ENCODE measurements at places on chromosomes 13 and 19. TPM values are rescaled to one million over a fixed set of nuclear protein-coding genes. Genes with fewer than 3 reads are reported as not detected.

- H3K4me1 ChIP-seq, result no peaks in the 10 kb centered on the region
- no peak overlapping the region for H3K27ac ChIP-seq
- H3K27me3 ChIP-seq, result no peaks in the 10 kb centered on the region
These were observed 36.2 kb downstream of the RFX2 start for GRCh38 chr19:6073858-6074708.

- no peaks in the 10 kb centered on the region for H3K27me3 ChIP-seq
- peak; percentile 24 for DNase-seq
- H3K4me1 ChIP-seq, result no peaks in the 10 kb centered on the region
These were observed 1.1 kb downstream of the CNOT3 start for GRCh38 chr19:54138489-54139256.

DNA sequence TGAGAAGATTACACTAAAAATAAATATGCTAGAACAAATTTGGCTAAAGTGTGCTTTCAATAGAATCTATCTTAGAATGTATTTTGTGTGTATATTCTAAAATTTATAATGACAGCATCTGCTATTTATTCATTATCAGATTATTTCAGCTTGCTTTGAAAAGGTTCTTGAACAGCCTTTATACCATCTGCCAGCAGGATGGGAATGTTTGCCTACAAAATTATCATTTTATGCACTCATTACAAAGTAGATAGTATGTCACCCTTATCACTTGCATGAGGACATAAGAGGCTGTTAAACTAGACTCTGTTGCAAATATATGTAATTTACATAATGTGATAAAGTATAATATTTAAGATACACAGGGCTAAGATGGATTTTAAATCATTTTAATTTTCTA is 1286.9 kb upstream of the PCDH20 start:
- no peak for DNase-seq
- no peaks in the 10 kb centered on the region for H3K27me3 ChIP-seq
- no peak overlapping the region for H3K27ac ChIP-seq

- no peaks in the 10 kb centered on the region for H3K27me3 ChIP-seq
- H3K4me3 ChIP-seq, result no peak within 1 kb of the TSS
- no peaks in the 10 kb centered on the region for H3K36me3 ChIP-seq
- H3K27ac ChIP-seq, result no peak within 1 kb of the TSS
- DNase-seq, result no peak
These were observed at the start of gene AZU1 for GRCh38 chr19:827710-828321. TSS of gene AZU1 (plus strand) at chr19:827837. CDS start at chr19:827847, 10 bp downstream.

- no peaks in the 10 kb centered on the region for H3K36me3 ChIP-seq
- DNase-seq, result no peak
- no peaks in the 10 kb centered on the region for H3K27me3 ChIP-seq
- H3K4me1 ChIP-seq, result no peaks in the 10 kb centered on the region
These were observed 34.9 kb upstream of the METTL21C start for GRCh38 chr13:102729560-102730270.

DNA sequence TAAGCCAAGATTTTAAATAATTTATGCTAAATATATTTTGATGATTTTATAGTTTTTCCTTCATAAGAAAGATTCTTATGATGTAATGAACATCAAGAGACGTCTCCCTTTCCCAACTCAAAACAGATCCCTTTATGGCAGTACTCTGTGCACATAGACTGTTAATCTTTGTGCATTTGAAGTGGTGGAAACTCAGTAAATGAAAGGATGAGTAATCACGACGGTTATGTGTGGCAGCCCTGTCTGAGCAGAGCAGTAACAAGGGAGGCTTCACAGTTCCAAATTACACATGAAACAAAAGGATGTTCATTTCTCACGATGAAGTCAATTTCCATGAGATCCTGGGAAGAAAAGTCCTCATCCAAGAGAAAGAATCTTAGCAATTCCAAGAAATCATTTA is 498.1 kb downstream of the KLF5 start:
- no peaks in the 10 kb centered on the region for H3K27me3 ChIP-seq
- H3K36me3 ChIP-seq, result no peaks in the 10 kb centered on the region
- no peak overlapping the region for H3K4me3 ChIP-seq
- no peak overlapping the region for H3K27ac ChIP-seq
- no peak for DNase-seq
- no peaks in the 10 kb centered on the region for H3K4me1 ChIP-seq

FXYD5 gene
- total RNA-seq, result 84.5 TPM

DNA sequence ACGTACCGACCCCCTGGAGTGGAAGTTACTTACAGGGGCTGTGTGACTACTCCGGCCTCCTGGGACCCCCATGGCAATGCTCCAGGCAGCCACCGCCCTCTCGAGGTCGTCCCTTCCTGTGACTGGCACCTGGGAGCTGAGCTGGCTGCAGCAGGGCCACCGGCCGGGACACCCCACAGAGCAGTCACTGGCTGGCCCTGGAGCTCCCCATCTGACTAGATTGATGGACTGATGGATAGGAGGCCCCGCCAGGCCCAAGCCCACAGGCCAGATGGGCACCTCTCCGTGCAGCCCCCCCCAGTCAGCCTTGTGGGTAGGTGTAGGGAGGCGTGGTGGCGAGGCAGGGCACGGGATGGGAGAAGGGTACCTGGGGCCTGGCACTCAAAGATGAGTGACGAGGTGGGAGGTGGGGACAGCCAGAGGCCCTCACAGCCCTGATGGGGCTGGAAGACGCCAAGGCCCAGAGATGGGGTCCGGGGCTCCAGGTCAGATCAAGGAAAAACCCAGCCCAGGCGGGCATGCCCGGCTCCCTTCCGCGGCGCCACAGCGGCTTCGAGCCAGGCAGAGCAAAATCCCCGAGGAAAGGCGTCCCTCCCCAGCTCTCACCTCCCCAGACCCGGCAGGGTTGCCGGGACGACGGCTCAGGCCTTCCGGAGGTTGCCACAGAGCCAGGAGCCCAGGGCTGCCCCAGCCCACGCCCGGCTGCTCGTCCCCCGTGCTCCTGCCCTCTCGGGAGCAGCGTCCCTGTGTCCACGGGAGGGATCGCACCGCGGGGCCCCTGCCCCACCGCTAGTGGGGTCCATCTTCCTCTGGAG is 8.4 kb downstream of the SLC39A3 start:
- no peaks in the 10 kb centered on the region for H3K27me3 ChIP-seq
- no peak overlapping the region for H3K27ac ChIP-seq
- H3K4me3 ChIP-seq, result no peak overlapping the region
- DNase-seq, result no peak

DNA sequence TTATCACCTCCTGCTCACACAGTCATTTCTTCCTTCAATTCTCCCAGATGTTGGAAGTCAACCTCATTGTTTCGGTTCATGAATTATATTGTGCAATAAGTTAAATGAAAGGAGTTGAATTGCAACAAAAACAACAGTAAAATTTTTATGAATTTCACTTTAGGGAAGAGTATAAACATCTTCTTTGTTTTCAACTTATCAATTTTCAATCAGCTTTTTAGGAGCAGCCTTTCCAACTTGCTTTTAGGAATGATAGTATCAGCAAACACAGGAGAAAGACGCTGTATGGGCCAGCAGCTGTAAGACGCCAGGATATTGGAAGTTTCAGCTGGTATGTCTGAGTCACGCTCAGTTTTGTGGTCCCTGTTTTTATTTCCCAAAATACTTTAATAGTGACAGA is 132.5 kb upstream of the ARGLU1 start:
- H3K4me1 ChIP-seq, result no peaks in the 10 kb centered on the region
- no peak overlapping the region for H3K27ac ChIP-seq
- no peaks in the 10 kb centered on the region for H3K27me3 ChIP-seq
- no peak for DNase-seq
- no peaks in the 10 kb centered on the region for H3K36me3 ChIP-seq
- H3K4me3 ChIP-seq, result no peak overlapping the region

IZUMO2 gene
- not detected for total RNA-seq

HSPB6 gene
- 64.3 TPM for total RNA-seq

GRCh38 chr13:60753641-60754040 is 356.6 kb downstream of the TDRD3 start:
- DNase-seq, result no peak
- H3K27me3 ChIP-seq, result no peaks in the 10 kb centered on the region
- no peak overlapping the region for H3K27ac ChIP-seq
- H3K4me1 ChIP-seq, result no peaks in the 10 kb centered on the region
- no peaks in the 10 kb centered on the region for H3K36me3 ChIP-seq

- H3K27ac ChIP-seq, result no peak overlapping the region
- no peak for DNase-seq
- no peak overlapping the region for H3K4me3 ChIP-seq
- H3K4me1 ChIP-seq, result no peaks in the 10 kb centered on the region
- peaks cover 3% of the 10 kb centered on the region for H3K27me3 ChIP-seq
These were observed 29.7 kb downstream of the OLFM2 start for GRCh38 chr19:9906475-9907087.

- no peak for DNase-seq
- no peak overlapping the region for H3K27ac ChIP-seq
- H3K27me3 ChIP-seq, result no peaks in the 10 kb centered on the region
- no peaks in the 10 kb centered on the region for H3K36me3 ChIP-seq
- no peaks in the 10 kb centered on the region for H3K4me1 ChIP-seq
- no peak overlapping the region for H3K4me3 ChIP-seq
These were observed 263.3 kb downstream of the SLITRK1 start for GRCh38 chr13:83618966-83619365.

SERTAD3 gene
- 38.4 TPM for total RNA-seq

- H3K27ac ChIP-seq, result no peak overlapping the region
- no peaks in the 10 kb centered on the region for H3K27me3 ChIP-seq
- no peaks in the 10 kb centered on the region for H3K36me3 ChIP-seq
- DNase-seq, result no peak
- no peaks in the 10 kb centered on the region for H3K4me1 ChIP-seq
These were observed 25.4 kb downstream of the PAK4 start for GRCh38 chr19:39150807-39151600.

GRCh38 chr19:49058562-49058961 is 1.0 kb upstream of the CGB7 start:
- no peak overlapping the region for H3K27ac ChIP-seq
- no peaks in the 10 kb centered on the region for H3K4me1 ChIP-seq
- H3K36me3 ChIP-seq, result no peaks in the 10 kb centered on the region

LATS2 gene
- total RNA-seq, result 26.3 TPM

NBEA gene
- 14.6 TPM for total RNA-seq

KIRREL2 gene
- not detected for total RNA-seq

DNA sequence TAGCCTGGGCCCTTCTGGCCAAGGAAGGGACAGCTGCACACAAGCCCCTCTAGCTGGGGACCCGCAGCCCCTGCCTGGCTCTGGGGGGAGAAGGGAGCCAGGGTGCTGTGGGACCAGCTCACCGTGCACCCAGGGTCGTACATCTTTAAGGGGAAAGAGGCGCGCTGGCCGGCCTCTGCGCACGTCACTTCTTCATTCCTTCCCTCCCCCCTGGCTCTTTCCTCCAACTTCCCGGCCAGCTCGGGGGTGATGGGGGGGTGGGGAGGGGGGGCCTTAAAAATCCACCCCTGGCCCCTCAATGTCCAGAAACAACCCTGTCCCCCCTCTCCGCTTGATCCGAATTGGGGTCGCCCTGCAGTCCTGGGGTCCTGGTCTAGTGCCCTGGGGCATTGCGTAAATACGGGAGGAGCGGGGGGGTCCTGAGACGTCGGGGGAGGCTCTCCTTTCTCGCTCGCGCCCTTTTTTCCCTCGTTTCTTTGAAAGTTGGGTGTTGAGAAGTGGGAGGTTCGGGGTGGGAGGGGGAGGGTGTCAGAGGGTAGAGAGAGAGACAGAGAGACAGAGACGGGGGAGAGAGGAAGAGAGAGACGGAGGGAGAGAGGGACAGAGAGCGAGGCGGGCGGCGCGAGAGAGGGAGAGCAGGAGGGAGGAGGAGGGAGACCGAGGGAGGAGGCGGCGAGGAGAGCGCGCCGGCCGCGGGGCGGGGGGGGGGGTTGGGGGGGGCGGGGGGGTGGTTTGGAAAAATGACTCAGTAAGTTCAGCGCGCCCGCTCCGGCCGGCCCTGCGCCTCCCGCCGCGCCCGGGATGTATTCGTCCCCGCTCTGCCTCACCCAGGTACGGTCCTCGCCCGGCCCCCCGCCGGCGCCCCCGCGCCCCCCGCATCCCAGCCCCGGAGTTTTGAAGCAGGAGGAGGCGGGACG is at the start of gene NFIC:
TSS of gene NFIC (plus strand) at position 748 of the 917 bp plus-strand sequence. CDS start at position 802, 54 bp downstream.
- peaks cover 43% of the 10 kb centered on the region for H3K4me1 ChIP-seq
- DNase-seq, result peak; percentile 74

DNA sequence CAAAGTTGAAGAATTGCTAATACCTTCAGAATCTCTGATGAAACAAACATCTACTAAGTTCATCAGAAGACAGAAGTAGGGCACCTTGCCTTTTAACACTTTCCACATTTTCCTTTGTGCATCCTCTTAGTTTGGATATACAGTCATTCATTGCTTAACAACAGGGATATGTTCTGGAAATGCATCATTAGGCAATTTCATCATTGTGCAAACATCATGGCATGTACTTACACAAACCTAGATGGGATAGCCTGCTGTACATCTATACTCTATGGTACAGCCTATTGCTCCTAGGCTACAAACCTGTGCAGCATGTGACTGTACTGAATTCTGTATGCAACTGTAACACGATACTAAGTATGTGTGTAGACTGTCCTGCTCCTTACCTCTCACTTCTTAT is 169.8 kb downstream of the SUCLA2 start:
- DNase-seq, result no peak
- no peak overlapping the region for H3K27ac ChIP-seq
- H3K4me1 ChIP-seq, result no peaks in the 10 kb centered on the region

DNA sequence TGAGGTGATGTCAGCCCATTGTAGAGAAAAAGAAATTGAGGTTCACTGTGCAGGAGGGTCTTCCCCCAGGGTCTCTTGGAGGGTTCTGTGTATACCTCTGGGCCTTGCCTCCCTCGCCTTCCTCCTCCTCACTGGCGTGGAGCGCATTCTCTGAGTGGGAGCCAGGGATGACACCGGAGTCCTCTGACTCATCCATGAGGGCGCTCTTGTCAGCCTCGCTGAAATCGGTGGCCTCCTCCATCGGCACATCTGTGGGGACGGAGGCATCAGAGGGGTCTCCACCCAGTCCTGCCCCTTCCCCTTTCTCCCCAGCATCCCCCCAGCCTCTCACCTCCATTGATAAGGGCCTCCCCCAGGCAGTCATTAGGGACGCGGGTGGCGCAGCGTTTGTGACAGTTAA is 16.2 kb downstream of the PRKD2 start:
- no peaks in the 10 kb centered on the region for H3K4me1 ChIP-seq
- H3K27me3 ChIP-seq, result no peaks in the 10 kb centered on the region
- DNase-seq, result no peak
- H3K27ac ChIP-seq, result no peak overlapping the region
- peaks cover 25% of the 10 kb centered on the region for H3K36me3 ChIP-seq
- H3K4me3 ChIP-seq, result no peak overlapping the region

DNA sequence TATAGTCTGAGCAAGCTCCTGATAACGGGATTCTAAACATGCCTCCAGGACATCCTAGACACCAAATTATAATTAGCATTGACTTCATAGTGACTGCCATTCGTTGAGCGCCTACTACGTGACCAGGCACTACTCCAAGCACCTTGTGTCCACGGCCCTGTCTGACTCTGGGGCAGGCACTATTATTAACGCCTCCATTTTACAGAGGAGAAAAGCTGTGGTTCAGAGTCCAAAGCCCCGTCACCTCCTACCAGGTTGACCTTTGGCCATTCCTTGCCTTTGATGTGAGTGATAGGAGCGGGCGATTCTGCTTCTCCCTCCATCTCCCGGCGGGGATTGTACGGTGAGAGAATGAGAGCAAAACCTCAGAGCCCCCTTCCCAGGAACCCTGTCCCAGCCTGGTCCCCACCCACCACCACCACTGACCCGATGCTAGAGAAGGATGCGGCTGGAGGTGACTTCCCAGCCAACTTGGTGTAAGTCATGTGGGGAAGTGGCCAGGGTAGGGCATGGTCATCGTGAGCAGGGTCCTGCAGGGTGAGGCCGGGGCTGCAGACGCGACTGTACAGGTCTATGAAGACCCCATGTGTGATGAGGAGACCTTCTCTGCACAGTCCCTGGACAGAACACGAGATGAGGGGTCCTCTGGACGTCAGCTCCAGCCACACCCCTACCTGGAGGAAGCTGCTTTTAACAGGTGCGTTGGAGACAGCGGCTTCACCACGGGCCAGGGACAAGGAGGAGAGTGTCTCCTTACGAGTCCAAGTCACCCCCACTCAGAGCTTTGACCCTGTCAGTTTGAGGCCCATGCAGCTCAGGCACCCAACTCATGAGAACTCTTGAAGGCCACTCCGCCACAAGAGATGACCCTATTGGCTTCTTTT is at the start of gene IGSF23:
TSS of gene IGSF23 (plus strand) at position 269 of the 884 bp plus-strand sequence. CDS start at position 352, 83 bp downstream.
- H3K36me3 ChIP-seq, result no peaks in the 10 kb centered on the region
- no peak for DNase-seq
- no peaks in the 10 kb centered on the region for H3K27me3 ChIP-seq
